ENCODE measurements at places on chromosomes 6 and 20.

DNA sequence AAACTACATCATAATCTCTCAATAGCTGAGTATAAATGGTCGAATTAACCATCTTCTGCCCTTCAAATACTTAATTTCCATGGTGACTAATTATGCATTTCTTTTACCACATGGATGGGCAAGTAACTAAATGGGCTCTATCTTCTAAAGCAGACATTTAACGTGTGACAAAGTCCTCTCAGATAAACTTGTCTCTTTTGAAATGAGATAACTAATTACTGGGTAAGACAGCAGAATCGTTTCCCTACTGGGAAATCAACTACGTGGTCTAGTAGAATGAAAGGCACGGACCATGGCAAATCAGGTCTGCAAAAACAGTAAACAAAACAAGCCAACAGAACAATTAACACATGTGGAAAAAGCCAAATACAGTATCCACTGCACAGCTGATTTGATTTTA is 137.7 kb downstream of the BACH2 start:
- no peak for DNase-seq

DNA sequence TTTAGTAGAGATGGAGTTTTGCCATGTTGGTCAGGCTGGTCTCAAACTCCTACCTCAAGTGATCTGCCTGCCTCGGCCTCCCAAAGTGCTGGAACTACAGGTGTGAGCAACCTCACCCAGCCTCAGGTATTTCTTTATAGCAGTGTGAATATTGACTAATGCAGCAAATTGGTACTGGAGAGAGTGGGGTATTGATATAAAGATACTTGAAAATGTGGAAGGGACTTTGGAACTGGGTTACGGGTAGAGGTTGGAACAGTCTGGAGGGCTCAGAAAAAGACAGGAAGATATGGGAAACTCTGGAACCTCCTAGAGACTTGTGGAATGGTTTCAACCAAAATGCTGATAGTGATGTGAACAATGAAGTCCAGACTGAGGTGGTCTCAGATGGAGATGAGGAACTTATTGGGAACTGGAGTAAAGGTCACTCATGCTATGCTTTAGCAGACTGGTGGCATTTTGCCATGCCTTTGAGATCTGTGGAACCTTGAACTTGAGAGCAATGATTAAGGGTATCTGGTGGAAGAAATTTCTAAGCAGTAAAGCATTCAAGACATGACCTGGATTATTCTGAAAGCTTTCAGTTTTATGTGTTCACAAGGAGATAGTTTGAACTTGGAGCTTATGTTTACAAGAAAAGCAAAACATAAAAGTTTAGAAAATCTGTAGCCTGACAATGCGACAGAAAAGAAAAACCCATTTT is 127.2 kb downstream of the DTNBP1 start:
- DNase-seq, result no peak

DNA sequence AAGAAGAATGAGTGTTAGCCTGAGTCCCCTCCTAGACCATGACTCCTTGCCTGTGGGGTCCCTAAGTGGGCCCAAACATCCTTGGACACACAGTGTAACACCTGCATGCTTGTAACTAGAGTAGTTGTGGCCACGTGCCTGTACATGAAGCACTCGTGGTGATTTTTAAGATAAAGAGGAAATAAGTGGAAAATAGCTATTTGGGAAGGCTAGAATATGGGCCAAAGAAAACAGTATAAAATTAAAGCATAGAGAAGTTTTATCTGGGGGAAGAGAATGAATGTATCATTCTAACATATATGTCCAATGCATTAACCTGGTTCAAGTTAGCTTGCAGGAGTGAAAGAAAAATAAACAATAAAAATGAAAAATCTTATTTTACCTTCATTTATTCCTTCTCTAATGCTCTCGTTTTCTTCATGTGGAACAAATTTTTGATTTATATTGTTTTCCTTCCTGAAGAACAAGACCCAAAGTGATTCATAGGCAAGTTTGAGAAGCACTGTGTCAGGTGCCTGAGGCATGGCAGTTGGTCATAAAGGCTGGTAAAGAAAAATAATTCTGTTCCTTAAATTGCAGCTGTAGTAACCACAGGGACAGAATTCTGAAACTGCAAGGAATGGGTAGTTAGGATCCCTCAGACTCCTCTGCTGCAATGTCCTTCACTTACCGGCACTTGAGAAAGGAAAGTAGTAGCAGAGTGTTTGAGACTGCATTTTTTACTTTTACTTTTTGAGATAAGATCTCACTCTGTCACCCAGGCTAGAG is 8.5 kb upstream of the CST3 start:
- no peak for DNase-seq

DNA sequence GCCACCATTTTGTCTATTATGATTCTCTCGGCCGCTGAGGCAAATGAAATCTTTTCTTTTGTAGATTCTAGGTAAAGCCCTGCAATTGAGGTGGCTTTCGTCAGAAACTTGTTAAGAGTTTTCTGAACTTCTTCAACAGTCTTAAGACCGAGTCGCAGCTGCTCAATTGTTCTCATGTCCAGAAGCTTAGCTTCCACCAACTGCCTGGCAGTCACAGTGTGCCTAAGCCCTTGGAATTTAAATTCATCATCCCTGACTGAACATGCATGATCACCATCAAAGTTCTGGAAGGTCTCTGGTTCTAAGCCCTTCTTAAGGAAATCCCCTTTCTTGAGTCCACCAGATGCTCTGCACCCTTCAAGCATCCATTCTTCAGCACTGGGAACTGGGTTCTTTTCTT is 25.7 kb downstream of the DST start:
- DNase-seq, result no peak

- peak; percentile 6 for DNase-seq
Observed at GRCh38 chr6:104771258-104771832, 88.4 kb downstream of the HACE1 start.

- DNase-seq, result no peak
Observed at GRCh38 chr20:56187534-56188165, 60.9 kb upstream of the MC3R start.

GRCh38 chr6:16904957-16905356 is 143.7 kb upstream of the ATXN1 start:
- no peak for DNase-seq

- DNase-seq, result no peak
Observed at GRCh38 chr6:444653-445275, 53.2 kb downstream of the IRF4 start.

DNA sequence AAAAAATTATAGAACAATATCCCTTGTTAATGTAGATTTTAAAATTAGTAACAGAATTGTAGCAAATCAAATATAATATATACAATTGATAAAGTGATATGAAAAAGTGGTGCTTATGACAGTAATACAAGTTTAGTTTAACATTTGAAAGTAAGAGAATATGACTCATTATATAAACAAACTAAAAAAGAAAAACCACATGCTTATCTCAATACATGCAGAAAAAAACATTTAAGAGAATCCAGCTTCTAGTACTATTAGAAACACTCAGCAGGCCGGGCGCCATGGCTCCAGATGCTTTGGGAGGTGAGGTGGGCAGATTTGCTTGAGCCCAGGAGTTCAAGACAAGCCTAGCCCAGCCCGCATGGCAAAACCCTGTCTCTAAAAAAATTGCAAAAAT is 60.7 kb upstream of the LAMA2 start:
- peak; percentile 1 for DNase-seq

DNA sequence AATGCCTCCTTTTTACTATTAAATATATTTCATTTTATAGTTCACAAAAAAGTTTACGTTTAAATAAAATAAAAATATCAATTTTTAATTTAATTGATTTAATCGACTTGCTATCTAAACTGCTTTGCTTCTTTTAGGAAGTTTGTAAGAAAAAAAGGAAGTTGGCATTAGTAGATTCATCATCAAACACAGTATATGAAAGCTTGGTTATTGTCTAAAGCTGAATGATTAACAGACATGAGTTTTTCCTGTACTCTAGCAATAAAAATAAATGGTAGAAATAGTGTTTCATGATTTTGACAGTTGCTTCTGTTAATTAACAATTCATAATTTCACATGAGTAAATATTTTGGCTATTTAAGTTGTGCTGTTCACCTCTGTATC is 1285.5 kb upstream of the GJE1 start:
- no peak for DNase-seq

DNA sequence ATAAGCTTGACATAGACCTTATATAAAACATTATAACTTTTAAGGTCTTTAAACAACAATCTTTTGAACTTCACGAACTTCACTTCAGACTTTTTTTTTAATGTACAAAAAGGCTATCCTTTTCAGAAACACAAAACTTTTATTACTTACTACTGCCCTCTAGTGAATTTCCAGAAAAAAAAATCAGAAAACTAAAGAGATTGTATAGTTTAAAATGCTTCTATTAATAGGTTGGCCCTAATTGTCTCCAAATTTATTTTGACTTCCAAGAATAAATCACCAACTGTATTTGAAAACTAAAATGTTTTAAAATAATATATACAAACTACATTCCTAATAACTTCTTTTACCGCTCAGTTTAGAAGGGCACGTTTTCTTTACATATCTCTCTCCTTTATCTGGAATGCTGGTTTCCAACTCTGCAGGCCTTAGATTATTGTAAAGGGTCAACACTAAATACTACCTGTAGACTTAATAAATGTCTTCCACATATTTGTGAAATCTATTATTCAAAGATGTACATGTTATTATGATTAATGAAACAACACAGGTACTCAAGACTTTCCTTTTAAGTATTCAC is 66.8 kb downstream of the LMBRD1 start:
- DNase-seq, result no peak

- DNase-seq, result no peak
Observed at GRCh38 chr6:49341869-49342268, 121.2 kb downstream of the MMUT start.

DNA sequence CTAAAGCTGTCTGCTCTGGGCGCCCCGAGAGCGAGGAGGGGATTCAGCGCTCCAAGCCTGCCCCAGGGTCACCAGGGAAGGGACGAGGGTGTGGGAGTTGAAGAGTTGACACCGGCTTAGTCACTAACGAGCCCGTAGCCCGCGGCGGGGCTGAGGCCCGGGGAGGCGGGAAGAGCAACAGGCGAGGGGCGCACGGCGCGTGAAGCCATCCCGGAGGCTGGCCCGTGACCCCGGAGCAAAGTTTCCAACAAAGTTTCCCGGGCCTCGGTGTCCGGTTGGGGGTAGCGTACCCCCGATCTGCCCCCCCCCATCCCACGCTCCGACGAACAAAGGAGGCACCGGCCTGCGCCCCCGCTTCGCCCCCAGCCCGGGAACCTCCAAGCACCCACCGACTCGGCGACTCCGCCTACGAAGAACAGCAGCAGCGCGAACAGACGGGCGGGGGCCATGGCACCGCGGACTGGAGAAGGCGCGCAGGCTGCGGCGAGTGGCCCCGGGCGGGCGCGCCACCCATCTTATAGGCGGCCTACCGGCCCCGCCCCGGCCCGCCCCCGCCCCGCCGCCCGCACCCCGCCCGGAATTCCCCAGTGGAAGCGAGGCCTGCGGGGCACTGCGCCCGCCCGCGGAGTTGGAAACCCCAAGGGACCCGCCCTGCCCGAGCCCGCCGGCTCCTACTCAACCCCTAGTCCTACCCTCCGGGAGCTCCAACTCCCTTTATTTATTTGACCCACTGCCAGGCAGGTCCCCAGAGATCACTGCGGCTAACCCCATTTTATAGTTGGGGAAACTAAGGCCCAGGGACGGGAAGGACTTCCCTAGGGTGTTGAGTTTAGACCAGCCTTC is at the start of gene SDC4:
SDC4 (minus strand) TSS at position 489 of the 843 bp plus-strand sequence; CDS start at position 449, 40 bp downstream.
- peak; percentile 74 for DNase-seq

- DNase-seq, result no peak
Observed at GRCh38 chr6:89566930-89567629, 71.5 kb downstream of the LYRM2 start.

DNA sequence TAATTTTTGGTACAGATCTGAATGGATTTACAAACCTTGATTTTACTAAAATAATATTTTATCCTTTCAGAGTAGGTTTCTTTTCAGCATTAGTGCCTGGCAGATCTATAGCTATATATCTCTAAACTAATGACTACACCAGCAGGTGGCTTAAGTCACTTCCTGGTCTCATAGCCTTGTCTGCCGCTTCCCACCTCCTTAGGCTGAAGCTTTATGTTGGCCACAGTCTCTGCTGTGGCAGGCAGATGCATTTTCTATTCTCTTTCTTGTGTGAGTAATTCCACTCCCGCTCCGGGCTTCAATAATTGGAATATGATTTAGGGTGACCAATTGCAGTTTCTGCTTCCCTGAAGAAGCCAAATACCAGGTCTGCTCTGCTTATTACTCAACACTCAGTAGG is 226.8 kb upstream of the HS3ST5 start:
- no peak for DNase-seq

- DNase-seq, result no peak
Observed at GRCh38 chr6:31871046-31871659, 7.6 kb downstream of the SLC44A4 start.

- DNase-seq, result peak; percentile 35
Observed at GRCh38 chr6:128519931-128520435, 416 bp downstream of the PTPRK start.

DNA sequence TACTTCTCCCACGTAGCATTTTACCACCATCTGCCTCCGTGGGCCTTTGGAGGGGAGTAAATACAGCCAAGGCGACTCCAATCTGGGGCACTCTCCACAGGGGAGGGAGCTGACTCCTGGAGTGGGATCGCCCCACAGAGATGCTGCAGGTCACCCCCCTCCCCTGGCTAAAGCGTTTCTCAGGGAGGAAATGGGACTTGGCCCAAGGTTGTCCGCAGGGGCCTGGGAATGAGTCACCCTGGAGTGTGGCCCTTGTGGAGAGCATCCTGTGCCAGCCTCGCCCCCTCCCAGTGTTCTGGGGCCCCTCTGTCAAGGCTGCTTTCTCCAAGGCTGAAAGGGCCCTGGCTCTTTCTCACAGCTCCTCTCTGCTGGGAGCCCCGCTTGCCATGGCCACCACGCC is 84.5 kb upstream of the QKI start:
- no peak for DNase-seq
